Fibroblast of skin of back (primary cell): ENCODE measurements at places on chromosomes 12 and 14.

DNA sequence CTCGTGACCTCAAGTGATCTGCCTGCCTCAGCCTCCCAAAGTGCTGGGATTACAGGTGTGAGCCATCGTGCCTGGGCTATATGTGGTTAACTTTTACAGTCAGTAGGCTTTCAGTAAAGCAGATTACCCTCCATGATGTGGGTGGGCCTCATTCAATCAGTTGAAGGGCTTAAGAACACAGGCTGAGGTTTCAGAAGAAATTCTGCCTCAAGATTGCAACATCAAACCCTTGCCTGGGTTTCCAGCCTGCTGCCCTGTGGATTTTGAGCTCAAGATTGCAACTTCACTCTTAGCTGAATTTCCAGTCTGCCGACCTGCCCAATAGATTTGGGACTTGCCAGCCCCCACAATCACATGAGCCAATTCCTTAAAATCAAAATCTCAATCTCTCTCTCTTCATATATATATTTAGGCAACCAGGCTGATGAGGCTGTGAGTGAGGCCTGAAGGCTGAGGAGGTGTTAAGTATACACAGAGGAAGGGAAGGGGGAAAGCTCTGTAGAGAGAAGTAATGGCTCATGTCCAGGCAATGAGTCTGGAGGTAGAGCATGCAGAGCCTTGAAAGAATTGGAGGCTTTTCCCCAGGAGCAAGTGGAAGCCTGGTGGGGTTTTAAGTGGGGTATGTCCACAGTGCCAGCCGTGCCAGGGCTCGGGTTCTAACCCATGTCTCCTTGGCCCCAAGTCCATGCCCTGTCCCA is 33.3 kb upstream of the ACTN1 start:
- no peak for DNase-seq

- DNase-seq: no peak
Observed at GRCh38 chr12:4947253-4947652, 37.5 kb downstream of the KCNA1 start.

- no peak for DNase-seq
Observed at GRCh38 chr12:83010169-83010804, 323.6 kb downstream of the TMTC2 start.

- DNase-seq: no peak
Observed at GRCh38 chr12:97756066-97756666, 293.6 kb downstream of the RMST start.

DNA sequence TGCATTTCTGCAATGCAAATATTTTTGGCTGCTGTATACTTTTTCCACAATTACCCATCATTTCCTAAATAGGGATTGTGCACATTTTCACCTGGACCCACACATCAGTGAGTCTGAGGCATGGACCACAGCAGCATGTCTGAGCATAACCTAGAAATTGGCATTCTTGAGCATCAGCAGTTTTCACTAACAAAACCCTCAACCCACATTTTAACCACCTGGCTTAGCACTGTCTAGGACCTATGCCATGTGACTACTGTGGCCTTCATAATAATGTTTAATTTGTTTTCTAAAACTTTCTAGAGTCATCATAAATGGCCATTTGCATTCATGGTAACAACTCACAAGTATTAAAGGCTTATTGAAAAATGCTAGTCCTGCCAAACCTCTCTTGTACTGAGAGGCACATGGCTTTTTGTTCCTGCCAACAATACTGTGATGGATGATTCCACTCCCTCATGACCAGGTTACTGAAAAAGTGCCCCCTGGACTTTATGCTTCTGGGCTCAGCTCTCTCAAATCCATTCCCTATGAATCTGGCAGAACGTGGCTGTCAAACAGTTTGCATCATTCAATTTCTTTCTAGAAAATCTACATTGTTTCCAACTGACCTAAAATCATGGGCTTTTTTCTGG is 240.0 kb downstream of the MDGA2 start:
- no peak for DNase-seq

- DNase-seq: peak; percentile 26
Observed at GRCh38 chr12:94571556-94571955, 78.8 kb downstream of the TMCC3 start.
